ENCODE measurements at places on chromosomes 4 and X.

GRCh38 chr4:24701683-24702082 is 93.7 kb upstream of the SOD3 start:
- no peak for DNase-seq

GRCh38 chrX:2231570-2232192 is 269.1 kb downstream of the DHRSX start:
- DNase-seq = no peak

DNA sequence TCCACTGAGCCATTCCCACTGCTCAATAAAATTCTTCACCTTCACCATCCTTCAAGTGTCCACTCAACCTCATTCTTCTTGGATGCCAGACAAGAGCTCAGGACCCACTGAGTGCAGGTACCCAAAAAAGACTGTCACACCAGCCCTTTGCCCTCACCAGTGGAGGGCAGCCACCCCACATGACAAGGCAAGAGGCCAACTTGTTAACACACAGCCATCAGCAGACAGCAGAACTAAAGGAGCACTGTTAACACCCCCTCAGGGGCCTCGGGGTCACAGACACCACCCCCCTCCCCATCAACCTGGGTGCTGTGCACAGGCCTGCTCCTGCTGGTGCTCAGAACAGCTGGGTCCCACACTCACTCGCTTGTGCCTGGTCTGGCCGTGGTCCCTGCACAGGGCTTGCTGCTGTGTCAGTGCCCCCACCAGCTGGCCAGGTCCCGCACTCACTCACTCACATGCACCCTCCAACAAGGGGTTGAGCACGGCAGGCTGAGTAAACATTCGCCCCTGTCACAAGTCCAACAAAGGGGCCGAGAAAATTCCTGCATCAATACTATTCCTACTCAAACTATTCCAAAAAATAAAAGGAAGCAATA is 54.1 kb downstream of the ATRX start:
- no peak for DNase-seq

DNA sequence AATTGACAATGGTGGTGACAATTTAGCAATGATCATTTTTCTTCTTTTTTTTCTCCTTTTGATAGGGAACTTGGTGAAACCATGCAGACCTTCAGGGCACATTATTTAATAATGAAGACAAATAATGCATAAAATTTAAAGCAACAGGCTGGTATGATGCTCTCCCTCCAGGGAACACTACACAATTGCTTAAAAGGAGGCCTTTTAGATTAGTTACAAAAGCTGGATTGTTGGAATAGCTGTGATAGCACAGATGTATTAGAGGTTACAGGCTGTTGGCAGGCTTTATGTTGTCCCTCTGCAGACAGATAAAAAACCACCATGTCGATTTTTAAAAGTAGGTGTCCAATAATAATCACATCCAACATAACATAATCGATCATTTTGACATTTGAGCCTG is 307.0 kb downstream of the ADGRL3 start:
- DNase-seq = no peak

DNA sequence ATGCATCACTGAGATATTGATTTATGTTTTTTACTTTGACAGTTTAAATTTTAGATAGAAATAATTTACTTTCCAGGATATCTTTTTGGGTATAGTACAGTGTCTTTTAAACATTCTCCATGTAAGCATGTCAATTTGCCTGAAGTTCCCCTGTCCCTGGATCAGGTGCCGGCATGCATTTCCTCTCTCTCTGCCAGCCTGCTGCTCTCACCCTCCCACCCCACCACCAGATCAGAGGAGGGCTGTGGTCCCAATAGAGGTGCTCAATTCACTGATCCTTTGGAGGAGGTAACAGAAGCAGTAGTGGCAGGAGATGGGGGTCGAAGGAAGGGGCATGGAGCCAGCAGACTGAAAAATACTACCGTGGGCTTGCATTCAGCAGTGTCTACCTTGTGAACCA is 28.3 kb upstream of the DSPP start:
- no peak for DNase-seq

DNA sequence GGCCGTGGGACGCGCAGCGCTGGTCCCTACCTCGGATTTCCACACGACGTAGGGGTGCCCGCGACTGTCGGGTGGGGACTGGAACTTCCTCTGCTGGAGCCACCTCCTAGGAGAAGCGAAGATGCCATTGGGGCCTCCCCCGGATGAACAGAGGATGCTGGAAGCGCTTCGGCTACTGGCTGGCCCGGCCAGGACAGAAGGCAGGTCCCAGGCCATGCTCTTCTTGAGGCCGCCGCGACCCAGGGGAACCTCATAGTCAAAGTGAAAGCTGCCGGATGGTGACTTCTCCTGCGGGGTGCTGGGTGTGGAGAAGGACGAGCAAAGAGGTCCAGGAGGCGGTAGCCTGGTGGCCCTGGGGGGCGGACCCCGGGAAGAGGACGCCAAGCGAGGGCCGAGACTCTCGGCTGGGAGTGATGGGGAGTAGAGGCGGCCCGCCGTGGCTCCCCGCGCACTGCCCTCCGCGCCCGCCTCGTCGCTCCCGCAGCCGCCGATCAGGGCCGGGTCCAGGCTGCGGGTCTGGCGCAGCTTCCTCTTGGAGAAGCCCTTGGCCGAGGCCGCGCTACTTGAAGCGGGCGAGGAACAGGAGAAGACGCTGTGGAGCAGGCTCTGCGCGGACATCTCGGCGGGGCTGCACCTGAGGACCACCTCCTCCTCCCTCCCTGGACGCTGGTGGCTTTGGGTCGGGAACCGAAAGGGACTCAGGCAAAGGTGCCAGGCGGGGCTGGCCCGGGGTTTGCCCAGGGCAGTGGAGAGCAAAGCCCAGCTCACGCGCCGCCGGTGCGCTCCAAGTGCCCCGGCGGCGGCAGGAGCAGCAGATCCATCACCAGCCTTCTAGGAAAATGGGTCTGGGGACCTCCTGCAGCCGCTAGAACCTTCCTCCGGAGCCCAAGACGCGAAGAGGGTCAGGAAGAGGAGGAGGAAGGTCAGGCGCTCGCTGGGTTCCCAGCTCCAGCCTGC is 1.2 kb downstream of the ARHGAP6 start:
- peak; percentile 29 for DNase-seq

DNA sequence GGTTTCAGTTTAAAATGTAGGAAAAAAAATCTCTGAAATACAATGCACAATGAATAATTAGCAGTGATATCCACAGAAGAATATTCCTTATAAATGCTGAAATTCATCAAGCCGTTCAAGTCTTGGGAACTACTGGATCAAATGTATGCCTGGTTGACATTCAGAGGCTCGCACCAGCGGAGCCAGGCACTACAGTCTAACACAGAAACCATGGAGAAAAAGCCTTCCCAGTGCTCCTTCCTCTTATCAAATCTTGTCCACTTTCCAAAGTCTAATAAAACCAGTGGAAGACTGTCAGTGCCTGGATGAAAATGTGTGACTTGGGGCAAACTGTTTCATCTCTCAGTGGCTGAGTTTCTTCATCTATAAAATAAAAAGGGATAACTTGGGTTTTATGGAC is 35.9 kb downstream of the CENPU start:
- DNase-seq = no peak

- DNase-seq = peak; percentile 68
These were observed 10.7 kb upstream of the DLG3 start for GRCh38 chrX:70433848-70434351.

- DNase-seq = no peak
These were observed 537.0 kb upstream of the DIAPH2 start for GRCh38 chrX:96147681-96148080.

DNA sequence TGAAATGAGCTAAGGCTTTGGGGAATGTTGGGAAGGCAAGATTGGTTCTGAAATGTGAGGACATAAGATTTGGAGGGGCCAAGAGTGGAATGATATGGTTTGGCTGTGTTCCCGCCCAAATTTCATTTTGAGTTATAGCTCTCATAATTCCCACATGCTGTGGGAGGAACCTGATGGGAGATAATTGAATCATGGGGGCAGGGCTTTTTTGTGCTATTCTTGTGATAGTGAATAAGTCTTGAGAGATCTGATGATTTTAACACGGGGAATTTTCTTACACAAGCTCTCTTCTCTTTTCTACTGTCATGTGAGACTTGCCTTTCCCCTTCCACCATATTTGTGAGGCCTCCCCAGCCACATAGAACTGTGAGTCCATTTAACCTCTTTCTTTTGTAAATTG is 157.6 kb upstream of the C1QTNF7 start:
- no peak for DNase-seq

DNA sequence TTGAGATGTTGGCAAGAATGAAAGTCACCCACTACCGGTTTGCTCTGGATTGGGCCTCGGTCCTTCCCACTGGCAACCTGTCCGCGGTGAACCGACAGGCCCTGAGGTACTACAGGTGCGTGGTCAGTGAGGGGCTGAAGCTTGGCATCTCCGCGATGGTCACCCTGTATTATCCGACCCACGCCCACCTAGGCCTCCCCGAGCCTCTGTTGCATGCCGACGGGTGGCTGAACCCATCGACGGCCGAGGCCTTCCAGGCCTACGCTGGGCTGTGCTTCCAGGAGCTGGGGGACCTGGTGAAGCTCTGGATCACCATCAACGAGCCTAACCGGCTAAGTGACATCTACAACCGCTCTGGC is 12.3 kb downstream of the RPL9 start:
- DNase-seq = no peak

- DNase-seq = no peak
These were observed 97.0 kb downstream of the MID1IP1 start for GRCh38 chrX:38898261-38898660.

- no peak for DNase-seq
These were observed 2.5 kb upstream of the DUSP9 start for GRCh38 chrX:153644356-153645125.

DNA sequence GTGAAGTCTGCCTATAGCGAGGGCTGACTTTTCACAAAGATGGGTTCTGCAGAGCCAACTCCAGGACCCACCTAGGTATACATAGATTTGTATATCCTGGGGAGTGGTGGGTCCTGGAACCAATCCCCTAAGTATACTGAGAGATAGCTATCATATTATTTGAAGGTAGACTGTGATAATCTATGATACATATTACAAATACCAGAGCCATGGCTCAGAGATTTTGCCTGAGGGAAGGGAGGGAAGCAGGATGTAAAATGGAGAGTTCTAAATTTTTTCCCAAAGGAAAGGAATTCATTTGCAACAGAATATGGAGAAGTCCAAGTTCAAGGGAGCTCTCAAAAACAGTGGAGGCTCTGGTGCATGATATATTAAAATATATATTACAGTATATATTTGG is 7.2 kb downstream of the TCEAL3 start:
- no peak for DNase-seq

DNA sequence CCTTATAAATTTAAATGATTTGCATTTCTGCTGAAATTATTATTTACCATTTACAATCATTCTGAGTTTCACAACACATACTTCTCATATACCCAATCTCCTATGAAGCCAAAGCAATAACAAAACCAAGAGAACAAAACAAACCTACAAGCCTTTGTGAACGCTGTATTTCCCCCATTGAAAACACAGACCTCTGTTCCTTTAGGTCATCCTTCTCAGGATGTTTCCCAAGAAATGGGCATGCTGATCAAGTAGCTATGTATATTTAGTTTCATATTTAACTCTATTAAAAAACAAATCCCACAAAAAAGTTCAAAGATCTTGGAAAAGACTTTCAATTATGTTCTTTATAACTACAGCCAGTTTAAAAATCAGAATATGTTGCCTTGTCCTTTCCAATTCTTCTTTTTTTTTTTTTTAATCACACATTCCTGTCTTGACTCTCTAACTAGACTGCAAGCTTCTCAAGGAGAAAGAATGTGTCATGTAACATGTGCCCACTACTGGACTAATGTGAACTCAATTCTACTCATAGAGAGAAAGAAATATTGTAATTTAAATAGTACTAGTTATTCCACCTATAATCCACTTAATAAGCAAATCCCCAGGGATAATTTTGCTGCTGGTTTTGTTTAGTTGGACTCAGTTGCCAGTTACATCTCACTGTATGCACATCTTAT is 84.3 kb upstream of the PRSS48 start:
- DNase-seq = no peak

DNA sequence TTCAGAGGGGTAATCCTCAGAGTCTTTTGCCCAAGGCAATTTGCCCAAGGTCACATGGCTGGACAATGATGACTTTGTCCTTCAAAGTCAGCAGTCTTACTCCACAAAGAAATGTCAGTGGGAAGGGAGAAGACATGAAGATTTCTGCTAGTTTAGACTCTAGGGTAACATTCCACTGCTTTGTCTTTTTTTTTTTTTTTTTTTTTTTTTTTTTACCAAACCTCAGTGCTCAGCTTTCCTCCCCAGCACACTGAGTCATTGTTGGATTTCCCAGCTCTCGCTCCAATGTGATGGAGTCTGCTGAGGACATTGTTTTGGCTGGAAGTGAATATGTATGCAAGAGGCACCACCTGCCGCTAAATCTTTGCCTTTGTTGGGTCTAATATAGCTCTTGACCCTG is 7.2 kb upstream of the C1QTNF7 start:
- peak; percentile 28 for DNase-seq

GRCh38 chr4:135552131-135552530 is 1350.5 kb upstream of the PABPC4L start:
- no peak for DNase-seq

DNA sequence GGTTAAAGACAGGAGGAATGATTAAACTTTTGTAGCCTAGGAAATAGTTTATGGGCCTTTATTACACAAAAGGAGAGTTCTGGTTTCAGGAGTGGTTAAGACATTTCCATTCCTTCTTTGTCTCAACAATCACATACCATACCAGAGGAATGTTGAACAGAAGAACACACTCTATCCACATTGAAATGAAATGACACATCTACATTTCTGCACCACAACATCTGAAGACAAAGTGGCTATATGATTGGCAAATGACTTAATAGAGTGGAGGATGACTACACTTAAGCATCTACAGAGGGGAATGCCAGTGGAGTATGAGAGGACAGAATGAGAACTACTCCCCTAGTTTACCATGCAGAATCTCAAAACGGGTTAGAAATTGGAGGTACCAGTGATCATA is 8.0 kb downstream of the CYP2U1 start:
- DNase-seq = peak; percentile 44

DNA sequence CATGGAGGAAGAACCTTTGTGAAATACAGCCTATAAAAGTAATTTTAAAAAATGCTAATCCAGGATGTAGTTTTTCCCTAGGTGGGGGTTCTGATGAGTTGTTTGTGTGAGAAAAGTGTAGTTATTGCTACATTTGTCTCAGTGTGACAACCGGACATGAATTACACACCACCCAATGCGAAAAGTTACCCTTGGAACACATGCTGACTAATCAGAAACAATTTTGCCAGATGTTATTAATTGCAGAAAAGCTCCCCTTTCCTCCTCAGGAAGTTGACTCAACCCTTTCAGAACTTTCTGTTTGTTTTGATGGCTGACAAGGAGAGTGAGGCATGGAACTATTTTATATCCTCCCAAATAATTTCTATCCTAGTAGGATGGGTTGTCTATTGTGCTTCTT is 38.1 kb upstream of the EDA2R start:
- DNase-seq = peak; percentile 32

- DNase-seq = no peak
These were observed 13.7 kb downstream of the NEIL3 start for GRCh38 chr4:177323416-177323815.

Measured in kidney tubule cell (primary cell).